ENCODE measurements at places on chromosomes 6 and 20. TPM values are rescaled to one million over a fixed set of nuclear protein-coding genes. Genes with fewer than 3 reads are reported as not detected.
A peak's percentile ranks its signal among the peaks of the same experiment; 100 is the strongest.

GRCh38 chr6:110547266-110547964, 71.0 kb upstream of the SLC22A16 start:
- DNase-seq = no peak

DNA sequence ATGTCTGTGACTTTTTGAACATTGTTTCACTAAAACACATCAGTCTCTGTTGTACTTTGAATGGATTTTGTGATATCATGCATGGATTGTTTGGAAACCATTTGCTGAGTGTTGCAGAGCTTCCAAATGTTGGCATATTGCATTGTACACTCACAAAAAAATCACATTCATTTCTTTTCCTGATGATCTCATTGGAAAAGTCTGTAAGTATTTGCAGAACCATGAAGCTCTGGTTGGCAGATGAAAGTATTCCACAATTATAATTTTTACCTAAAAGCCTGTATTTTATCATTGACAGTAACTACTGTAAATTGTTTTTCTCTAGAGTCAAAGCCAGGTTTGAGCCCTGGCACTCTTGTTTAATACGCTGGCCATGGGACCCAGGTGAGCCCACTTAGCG, 42.1 kb downstream of the VAPB start:
- no peak for DNase-seq

GRCh38 chr6:47485083-47485482, 7.5 kb downstream of the CD2AP start:
- no peak for DNase-seq

DNA sequence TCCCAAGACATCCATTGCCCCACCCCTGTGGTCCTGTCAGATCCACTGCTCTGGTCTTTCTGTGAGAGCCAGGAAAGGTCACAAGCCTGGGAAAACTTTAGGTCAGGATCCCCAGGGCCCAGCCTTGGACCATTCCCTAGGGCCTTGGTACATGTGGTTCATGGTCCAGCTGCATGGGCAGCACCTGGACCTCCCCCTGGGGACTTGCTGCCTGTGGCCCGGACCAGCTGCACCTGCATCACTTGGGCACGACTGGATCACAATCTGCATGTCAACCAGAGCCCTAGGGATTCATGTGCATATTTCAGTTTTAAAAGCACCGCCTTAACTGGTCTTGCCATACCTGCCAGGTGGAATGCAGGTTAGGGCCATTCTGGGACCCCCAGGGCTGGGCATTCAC, 44.3 kb upstream of the MC3R start:
- no peak for DNase-seq

DNA sequence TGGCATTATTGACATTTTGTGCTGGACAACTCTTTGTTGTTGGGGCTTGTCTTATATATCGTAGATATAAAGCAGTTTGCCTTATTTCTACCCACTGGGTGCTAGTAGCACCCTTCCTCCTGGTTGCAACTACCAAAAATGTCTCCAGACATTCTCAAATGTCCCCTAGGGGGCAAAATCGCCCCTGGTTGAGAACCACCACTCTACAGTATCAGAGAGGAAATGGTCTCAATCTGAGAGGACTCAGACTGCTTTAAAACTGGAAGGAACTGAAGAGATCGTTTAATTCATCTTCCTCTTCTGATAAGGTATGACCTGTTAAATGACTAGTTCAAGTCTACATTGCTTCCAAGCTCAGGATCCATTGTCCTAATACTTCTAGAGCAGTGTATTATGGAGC, 14.9 kb downstream of the SH3BGRL2 start:
- DNase-seq = no peak

Gene C6orf132
- 3.1 TPM for total RNA-seq

- DNase-seq = peak; percentile 58
Observed at GRCh38 chr6:87701344-87701675, 723 bp downstream of the AKIRIN2 start.

- no peak for DNase-seq
Observed at GRCh38 chr6:5338177-5338960, 77.1 kb downstream of the FARS2 start.

DNA sequence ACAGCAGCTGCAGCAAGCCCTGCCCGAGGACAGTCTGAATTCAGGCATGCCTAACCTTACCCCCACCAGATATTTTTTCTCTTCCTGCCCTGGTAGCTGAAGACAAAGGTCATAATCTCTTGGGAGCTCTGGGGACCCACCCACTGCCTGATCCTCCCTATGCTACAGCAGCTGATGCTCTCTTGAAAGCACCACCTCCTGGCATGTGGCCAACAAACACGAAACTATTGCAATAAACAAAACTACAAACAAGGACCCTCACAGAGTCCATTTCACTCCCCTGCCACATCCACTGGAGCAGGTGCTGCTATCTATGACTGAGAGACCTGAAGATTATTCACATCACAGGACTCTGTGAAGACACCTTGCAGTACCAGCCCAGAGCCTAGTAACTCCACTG, 238.5 kb upstream of the HS3ST5 start:
- no peak for DNase-seq

DNA sequence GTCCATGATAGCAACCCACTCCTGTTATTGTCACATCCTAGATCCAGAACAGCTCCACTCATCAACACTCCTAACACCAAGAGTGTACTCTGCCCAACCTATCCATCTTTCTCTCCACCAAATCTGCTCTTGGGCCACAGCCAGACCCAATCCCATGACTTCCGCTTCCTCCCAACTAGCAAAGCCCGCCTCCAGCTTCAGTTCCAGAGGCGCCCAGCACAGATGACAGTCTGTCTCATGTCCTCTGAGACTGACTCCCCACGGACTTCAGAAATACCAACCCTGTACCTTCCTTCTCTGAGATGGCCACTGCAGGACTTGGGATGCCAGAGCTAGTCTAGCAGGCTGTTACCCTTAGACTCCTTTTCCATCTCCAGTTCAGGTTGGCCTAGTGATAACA, 48.6 kb downstream of the DTNBP1 start:
- peak; percentile 73 for DNase-seq

DNA sequence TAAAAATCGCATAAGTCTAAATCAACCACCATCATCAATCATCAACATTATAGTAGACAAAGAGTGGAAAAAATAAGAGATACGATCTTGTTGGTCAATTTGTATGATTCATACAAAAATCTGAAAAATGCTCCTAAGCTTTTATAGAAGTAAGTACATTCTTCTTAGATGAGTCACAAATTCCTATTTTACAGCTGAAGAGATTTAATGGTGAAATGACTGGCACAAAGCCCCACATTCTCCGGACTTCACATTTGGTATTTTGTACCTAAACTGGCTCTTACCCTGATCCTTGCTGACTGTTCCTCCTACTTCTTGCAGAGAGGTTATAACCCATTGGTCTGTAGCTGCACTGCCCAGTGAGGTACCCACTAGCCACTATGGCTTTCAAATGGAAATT, 29.9 kb upstream of the PREP start:
- no peak for DNase-seq

Gene ELOVL2
- 1.5 TPM for total RNA-seq

DNA sequence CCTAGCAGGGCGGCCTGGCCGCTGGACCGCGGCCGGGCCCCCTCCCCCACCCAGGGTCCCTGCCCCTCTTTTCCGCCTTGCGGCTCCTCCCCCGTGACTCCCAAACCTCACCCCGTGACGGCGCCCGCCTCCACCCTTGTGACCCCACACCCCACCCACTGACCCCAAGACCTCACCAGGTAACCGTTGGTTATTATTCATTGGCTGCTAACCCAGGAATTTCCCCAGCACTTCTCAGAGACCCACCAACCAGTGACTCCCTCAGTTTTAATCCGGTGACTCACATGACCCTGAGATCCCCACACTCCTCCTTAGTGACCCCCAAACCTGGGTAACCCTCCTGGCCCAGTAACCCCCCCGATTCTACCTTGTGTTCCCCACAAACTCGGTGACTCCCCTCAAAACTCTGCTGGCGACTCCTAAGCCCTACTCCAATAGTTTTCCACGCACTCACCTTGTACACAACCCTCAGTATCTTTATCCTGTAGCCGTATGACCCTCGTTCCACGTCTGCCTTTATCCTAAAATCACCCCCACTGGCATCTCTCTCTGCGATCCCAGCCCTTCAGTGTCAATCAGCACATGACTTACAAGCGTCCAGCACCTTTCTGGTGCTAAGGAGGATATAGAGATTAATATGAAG, 534 bp downstream of the ZNF76 start:
- peak; percentile 82 for DNase-seq

Gene C6orf47
- total RNA-seq = 18.3 TPM

- DNase-seq = no peak
Observed at GRCh38 chr6:135282395-135282794, 101.3 kb downstream of the MYB start.

- peak; percentile 73 for DNase-seq
Observed at GRCh38 chr6:29014729-29015608, 9.9 kb upstream of the ZNF311 start.

DNA sequence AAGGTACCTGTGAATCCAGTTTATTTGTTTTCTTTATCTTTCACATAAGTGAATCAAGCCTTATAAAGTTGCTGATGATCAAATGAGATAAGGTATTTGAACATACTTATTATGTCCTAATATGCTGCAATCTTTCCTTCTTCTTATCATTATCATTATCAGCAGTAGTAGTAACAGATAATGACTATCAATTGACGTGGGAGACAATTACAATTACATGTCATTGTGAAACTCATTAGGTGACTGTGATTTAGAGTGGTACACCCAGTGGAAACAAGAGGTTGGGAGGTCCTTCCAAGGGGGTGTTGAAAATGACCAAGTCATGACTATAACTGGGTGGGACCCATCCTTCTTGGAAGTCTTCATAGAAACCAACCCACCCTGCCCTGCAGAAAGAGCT, 2.8 kb downstream of the CLIC5 start:
- no peak for DNase-seq

DNA sequence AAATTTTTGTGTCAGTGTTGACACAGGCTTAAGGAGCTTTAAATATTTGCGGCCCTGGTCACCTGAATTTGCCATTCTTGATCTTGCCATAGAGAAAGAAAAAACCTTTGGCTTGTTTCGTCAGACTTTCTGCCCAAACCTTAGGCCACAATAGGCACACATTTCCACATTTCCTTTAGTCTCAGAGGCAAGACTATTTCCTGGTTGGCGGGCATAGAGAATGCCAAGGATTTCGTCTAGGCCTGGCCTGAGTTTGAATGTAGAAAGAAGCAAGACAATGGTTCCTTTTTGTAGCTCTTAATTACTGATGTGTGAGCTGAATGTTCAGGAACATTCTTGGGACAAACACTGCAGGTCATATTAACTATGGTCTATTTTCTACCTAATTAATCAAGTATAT, 108.1 kb downstream of the TRMT11 start:
- no peak for DNase-seq

- DNase-seq = no peak
Observed at GRCh38 chr6:155778336-155778735, 322.7 kb upstream of the NOX3 start.

Gene NKX2-2
- not detected for total RNA-seq

DNA sequence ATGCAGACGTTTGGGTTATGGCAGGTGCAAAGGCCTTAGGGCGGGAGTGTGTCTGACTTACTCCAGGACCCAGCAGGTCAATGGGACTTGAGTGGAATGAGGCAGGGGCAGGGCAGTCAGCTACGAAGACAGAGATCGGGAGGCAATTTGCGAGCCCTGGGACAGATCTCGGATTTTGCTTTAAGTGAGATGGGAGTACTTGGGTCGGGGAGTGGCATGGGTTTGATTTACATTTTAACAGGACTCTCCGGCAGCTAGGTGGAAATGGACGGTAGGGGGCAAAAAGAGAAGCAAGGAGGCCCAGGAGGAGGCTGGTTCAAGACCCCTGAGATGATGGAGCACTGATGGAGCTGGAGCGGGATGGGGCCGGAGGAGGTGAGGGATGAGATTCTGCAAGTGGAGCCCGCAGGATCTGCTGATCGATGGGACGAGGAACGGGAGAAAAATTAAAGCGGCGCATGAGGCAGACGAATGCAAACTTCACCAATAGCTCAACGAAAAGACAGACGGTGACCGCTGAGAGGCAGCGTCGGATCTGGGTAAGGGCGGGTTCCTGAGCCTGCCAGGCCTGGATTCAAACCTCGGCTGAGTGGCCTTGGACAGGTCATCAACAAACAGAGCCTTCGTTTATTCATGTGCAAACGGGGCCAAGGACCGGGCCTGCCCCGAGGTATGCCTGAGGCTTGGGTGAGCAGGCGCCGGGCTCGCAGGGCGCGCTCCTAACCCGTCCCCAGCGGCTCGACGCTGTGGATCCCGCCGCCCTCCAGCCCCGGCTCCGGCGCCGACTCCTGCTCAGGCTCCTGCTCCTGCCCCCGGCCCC, 756 bp upstream of the RBCK1 start:
- DNase-seq = peak; percentile 92

DNA sequence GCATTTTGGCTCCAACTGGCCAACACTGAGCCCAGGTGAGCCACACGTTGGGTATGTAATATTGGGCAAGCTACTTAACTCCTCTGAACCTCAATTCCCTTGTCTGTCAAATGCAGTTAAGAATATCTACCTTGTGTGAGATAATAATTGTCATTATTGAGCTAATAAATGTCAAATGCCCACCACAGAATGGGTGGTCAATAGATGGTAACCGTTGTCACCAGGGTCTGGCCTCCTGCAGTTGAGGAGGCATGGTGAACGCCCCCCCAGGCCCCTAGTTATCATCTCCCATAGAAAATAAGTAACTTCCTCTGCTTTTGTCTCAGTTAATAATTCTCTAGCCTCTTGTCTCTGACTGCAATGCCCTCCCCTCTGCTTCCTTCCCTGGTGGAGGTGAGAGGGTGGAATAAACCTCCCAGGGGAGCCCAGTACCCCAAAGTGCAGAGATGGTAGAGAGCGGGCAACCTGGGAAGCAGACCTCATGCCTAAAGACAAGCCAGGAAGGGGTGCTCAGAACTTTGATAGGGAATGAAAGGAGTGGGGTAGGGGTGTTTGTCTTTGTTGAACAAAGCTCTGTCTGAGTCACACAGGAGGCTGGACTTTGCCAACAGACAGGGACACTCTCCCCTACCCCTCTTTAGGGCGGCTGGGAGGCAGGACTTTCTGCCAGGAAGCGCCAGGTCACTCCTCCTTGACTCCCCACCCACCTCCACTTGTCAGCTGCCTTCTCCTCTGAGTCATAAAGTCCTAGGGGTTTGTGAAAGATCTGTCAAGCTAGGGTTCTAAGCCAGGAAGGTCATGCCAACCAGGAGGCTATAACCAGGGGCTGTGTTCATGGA, 1.3 kb upstream of the UNC5CL start:
- no peak for DNase-seq

- no peak for DNase-seq
Observed at GRCh38 chr6:168039849-168040248, 39.2 kb downstream of the FRMD1 start.

Gene RSPH9
- total RNA-seq = 0.75 TPM

DNA sequence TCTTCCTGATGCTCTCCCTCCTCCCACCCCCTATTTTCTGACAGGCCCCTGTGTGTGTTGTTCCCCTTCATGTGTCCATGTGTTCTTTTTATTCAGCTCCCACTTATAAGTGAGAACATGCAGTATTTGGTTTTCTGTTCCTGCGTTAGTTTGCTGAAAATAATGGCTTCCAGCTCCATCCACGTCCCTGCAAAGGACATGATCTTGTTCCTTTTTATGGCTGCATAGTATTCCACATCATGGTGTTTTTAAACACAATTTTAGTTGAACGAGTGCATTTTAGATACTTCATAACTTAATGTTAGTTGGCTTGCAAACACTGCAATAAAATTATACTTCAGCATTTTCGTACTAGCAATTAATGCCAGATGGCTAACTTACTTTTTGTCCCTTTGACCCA, 28.5 kb downstream of the COL9A1 start:
- DNase-seq = no peak

Gene TLDC2
- not detected for total RNA-seq

Gene SLC35F1
- 0.81 TPM for total RNA-seq

GRCh38 chr20:23332467-23332866, 18.1 kb upstream of the NXT1 start:
- no peak for DNase-seq

Gene RIPPLY2
- total RNA-seq = not detected

GRCh38 chr6:169867751-169868191, 116.3 kb downstream of the ERMARD start:
- no peak for DNase-seq

Gene FOXA2
- total RNA-seq = not detected
